T-helper 2 cell (primary cell): ENCODE measurements at places on chromosomes 3 and 15.

GRCh38 chr3:19967812-19968211 lies 20.9 kb downstream of the RAB5A start:
- DNase-seq = no peak

GRCh38 chr15:58287891-58288290 lies 143.9 kb upstream of the LIPC start:
- DNase-seq = no peak

- DNase-seq = no peak
Measured at GRCh38 chr3:103794656-103795055, 1359.8 kb downstream of the ZPLD1 start.

DNA sequence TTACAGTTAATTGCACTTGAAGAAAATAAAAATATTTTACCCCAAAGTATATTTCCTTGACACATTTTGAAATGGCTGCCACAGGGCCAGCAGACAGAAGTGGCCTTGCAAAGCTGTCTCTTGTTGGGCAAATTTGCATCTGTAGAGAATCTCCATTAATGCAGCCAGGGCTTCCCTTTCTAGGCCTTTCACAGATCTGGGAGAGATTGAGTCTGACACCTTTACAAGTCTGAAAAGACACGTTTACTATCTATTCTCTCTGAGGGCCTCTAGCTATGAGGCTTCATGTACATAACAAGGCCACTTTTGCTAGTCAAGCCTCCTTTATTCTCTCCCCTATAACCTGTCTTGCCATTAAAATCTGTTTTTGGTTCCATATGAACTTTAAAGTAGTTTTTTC lies 135.9 kb downstream of the ANO10 start:
- DNase-seq = no peak

GRCh38 chr3:87575550-87575949 lies 299.2 kb upstream of the POU1F1 start:
- no peak for DNase-seq

GRCh38 chr3:196941729-196942225 lies 551 bp downstream of the NCBP2 start:
- peak; percentile 66 for DNase-seq

GRCh38 chr3:6571448-6571847 lies 289.5 kb upstream of the GRM7 start:
- DNase-seq = no peak

GRCh38 chr15:39613271-39613670 lies 32.4 kb downstream of the THBS1 start:
- DNase-seq = no peak

- DNase-seq = no peak
Measured at GRCh38 chr3:116515973-116516372, 70.7 kb upstream of the LSAMP start.

DNA sequence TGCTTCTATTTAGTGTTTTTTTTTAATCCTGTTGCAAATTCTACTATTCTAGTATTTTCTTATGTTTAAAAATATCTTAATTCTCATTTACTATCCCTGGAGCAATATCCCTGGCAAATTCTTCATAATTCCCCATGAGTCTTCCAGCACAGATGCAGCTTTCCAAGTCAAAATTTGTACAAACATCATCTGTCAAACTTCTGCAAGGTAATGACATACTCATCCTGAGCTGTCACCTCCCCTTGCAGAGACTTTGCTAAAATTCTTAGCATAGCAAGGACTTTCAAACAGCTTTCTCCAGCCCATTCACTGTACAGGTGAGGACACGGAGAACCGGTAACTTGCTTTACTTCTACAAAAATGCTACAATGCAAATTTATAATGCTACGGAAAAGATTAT lies 28.6 kb upstream of the VGLL4 start:
- DNase-seq = no peak

- DNase-seq = no peak
Measured at GRCh38 chr3:24296441-24297205, 198.0 kb downstream of the THRB start.

DNA sequence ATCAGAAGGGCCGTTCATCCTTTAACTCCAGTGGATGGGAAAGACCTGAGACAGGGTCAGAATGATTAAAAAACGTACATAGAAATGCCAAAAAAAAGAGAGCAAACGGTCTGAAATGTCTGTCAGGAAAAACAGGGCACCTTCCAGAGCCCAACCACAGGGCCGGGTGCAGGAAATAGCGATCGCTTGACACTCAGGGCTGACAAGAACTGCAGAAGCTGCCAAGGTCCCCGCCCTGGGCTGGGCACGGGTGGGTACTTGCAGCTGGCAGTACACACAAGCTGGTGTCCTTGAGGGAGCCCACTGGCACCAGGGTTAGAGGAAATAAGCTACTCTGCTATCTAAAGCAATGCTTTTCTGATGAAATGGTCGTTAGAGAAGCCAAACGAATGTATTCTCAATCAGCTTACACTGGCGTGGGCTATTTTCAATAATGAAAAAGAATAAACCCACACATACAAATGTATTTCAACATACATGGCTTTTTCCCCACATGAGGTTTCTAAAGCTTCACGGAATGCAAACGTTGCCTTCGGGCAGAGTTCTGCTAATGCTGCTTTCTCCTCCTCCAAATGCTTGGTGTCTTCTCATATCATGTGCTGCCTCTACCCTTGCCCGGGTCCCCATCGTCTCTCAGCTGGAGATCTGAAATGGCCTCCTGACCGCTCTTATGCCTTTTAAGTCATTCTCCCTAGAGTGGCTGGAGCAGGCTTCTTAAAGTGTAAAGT lies 15.6 kb downstream of the FRMD4B start:
- DNase-seq = peak; percentile 18

- no peak for DNase-seq
Measured at GRCh38 chr3:189563853-189564563, 67.2 kb upstream of the TP63 start.

DNA sequence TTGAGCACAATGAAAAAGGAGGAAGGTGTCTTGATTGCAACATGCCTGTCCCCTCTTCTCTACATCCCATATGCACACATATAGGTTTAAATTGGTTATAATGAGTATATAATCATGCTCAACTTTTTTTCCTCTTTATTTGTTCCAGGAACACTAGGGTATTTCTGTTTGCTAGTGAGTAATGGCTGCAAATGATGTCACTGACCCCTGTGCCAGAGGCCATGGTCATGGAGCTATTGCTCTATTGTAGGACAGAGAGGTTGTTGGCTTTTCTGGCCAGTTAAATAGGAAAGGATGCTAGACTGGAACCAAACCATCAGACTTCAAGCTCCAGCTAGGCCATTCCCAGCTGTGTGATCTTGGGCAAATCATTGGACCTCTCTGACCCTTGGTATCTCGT lies 9.6 kb downstream of the ARHGEF3 start:
- DNase-seq = no peak

GRCh38 chr15:66142285-66142684 lies 111.3 kb downstream of the MEGF11 start:
- DNase-seq = no peak

DNA sequence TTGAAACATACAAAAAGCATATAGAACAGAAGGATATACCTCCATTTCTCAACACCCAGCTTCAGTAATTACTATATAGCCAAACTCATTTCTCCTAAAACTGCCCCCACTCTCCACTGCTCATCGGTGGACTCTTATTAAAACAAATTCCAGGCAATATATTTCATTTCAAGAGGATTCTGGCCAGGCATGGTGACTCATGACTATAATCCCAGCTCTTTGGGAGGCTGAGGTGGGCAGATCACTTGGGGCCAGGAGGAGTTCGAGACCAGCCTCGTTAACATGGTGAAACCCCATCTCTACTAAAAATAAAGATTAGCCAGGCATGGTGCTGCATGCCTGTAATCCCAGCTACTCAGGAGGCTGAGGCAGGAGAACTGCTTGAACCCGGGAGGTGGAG lies 40.9 kb downstream of the SNX4 start:
- DNase-seq = no peak

GRCh38 chr3:97187771-97188170 lies 373.4 kb downstream of the EPHA6 start:
- no peak for DNase-seq

DNA sequence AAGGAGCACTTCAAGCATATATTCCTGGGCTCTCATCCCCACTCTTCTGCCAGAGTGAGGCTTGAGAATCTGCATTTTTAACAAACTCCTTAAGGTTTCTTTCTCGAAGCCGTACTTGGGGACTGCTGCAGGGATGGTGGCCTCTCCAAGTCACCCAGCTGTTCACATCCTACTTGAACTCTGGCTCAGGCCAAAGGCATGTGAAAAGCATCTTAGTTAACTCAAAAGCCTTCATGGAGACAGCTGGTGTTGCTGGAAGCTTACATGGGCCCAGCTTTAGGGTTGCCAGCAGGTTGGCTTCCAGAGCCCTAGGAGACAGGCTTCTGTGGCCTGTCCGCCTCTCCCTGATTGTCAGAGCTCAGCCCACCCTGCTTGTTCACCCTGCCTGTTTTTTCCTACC lies 139.2 kb downstream of the THSD4 start:
- no peak for DNase-seq

GRCh38 chr15:72117486-72118016 lies 399 bp downstream of the MYO9A start:
- peak; percentile 85 for DNase-seq

- no peak for DNase-seq
Measured at GRCh38 chr15:40702077-40702476, 7.1 kb downstream of the RAD51 start.

DNA sequence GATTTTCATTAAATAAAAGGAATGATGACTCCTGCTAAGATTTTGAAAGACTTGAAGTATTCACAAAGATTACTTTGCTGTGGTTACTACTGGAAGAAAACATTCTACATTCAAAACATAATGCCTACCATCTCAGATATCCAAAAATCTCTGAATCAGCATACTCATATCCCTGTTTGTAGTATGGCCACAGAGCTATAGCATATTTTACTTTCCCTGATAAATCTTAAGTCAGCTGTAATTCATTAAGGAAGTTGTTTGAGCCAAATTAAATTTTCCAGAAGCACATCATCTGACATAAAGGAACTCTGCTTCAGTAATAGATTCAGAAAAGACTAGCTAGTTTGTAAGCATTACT lies 942.0 kb downstream of the ROBO1 start:
- no peak for DNase-seq
